Left lobe of liver (tissue), 2 donors: ENCODE measurements at places on chromosomes 5 and 9.

GRCh38 chr9:77433675-77434445, 214.3 kb downstream of the GNA14 start:
- no peak for DNase-seq

DNA sequence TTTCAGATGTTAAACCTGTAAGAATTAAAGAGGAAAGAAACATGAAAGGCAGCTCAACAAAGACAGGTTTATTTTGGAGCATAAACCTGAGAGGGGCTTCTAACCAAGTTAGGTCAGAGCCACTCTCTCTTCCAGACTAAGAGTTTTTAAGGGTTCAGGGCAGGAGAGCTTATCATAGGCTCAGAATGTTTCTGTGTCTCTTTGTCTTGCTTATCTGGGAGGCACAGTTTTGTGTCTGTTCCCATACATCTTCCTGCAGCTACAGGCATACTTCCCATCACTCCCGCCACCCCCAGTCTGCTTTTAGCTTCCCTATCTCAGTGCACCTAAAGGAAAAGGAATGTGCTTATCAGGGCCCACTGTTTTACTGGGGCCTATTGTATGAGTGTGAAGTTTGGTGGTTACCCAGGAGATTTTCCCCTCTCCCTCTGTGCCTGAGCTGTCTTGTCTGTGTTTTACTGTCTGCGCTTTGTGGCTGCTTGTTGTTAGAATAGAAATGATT, 21.9 kb downstream of the CD14 start:
- DNase-seq, result no peak

GRCh38 chr5:145699846-145700245, 135.3 kb downstream of the PRELID2 start:
- DNase-seq, result no peak

DNA sequence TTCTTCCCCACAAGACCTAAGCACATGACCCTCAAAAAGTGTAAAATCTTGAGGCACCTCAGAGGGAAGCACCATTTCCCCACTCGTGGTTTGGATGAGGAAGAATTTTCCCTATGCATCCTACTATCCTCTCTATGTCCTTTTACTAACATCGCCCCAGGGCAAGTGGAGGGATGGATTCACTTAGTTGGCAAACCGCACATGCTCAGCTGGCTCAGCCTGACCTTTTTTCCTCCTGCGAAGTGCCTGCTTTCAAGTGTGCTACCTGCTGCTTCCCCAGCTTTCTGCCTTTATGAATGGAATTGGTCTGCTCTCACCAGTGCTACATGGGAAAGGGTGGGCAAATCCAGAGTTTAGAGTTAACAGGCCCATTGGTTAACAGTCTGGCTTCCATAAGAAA, 56.6 kb upstream of the IFNK start:
- DNase-seq, result no peak

DNA sequence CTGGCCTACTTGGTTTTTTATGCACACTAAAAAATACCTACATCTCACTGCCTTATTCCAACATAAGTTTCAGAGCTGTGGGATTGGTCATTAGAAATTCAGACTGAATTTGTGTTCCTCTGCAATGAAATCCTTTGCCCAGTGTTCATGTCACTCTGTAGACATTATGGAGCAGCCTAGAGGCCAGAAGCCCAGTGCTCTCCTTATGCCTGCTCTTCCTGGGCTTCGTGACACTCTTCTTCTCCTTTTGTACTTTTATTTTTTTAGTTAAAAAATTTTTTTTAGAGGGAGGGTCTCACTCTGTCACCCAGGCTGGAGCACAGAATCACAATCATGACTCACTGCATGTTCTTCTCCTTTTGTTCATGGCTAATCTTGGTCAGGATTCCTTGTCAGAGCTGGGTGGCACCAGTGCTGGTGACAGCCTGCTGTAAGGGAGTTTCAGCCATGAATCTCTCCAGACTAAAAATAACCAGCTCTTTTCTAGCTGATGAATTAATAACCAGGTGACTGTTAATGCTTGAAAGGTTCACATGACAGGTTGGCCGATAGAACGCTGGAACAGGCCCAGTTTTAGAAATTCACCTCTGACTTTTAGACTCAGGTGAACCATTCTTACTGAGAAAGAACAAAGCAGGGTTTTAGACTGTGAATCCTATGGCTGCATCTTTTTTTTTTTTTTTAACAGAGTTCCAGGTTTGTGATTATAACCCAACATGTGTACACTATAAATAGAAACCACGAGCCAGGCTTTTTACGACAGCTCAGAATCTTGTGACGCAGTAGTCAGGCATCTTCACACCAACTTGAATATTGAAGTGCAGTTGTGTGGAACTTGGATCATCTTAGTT, 34.1 kb upstream of the C5orf47 start:
- DNase-seq, result peak; percentile 74

GRCh38 chr5:40676613-40677343, 2.9 kb upstream of the PTGER4 start:
- no peak for DNase-seq
